ENCODE measurements at places on chromosomes 7 and 10. TPM values are rescaled to one million over a fixed set of nuclear protein-coding genes. Genes with fewer than 3 reads are reported as not detected.

Gene RSPH10B2
- total RNA-seq, result 0.34 TPM

Gene THSD7A
- total RNA-seq, result 2.3 TPM

Gene ZNF680
- total RNA-seq, result 28.6 TPM

Gene HOXA7
- not detected for total RNA-seq

Gene PTN
- total RNA-seq, result 11.1 TPM

Gene PRSS58
- total RNA-seq, result not detected

Gene GPR37
- not detected for total RNA-seq

Gene TMEM184A
- total RNA-seq, result not detected

Gene CH25H
- total RNA-seq, result 0.67 TPM

Gene ITIH5
- total RNA-seq, result 1.6 TPM

Gene PDE6C
- total RNA-seq, result not detected

Gene LHFPL3
- total RNA-seq, result not detected

Gene CADPS2
- 11.1 TPM for total RNA-seq

Gene CALHM2
- 31.9 TPM for total RNA-seq

Gene GALNT17
- 2.1 TPM for total RNA-seq

Gene GRM3
- 0.49 TPM for total RNA-seq

Gene HSPA14
- 10.0 TPM for total RNA-seq

Gene CCDC146
- total RNA-seq, result 11.4 TPM

Gene ALDH18A1
- total RNA-seq, result 19.6 TPM

Gene CYCS
- 653 TPM for total RNA-seq

Gene CFTR
- total RNA-seq, result not detected

Gene MOGAT3
- not detected for total RNA-seq

Gene SEMA4G
- 3.8 TPM for total RNA-seq

Gene NPTX2
- total RNA-seq, result 1.8 TPM

Gene EN2
- total RNA-seq, result 0.35 TPM

Gene OR6V1
- not detected for total RNA-seq

Gene SAMD9
- 5.7 TPM for total RNA-seq

Gene SNCG
- 15.1 TPM for total RNA-seq

Gene CHAT
- total RNA-seq, result not detected

Gene DPY19L1
- 32.4 TPM for total RNA-seq

Gene ADRA2A
- 0.83 TPM for total RNA-seq

Gene P4HA1
- 43.5 TPM for total RNA-seq

Gene GNG11
- 16.3 TPM for total RNA-seq
